ENCODE measurements at places on chromosomes 12 and 14.
A peak's percentile ranks its signal among the peaks of the same experiment; 100 is the strongest.

DNA sequence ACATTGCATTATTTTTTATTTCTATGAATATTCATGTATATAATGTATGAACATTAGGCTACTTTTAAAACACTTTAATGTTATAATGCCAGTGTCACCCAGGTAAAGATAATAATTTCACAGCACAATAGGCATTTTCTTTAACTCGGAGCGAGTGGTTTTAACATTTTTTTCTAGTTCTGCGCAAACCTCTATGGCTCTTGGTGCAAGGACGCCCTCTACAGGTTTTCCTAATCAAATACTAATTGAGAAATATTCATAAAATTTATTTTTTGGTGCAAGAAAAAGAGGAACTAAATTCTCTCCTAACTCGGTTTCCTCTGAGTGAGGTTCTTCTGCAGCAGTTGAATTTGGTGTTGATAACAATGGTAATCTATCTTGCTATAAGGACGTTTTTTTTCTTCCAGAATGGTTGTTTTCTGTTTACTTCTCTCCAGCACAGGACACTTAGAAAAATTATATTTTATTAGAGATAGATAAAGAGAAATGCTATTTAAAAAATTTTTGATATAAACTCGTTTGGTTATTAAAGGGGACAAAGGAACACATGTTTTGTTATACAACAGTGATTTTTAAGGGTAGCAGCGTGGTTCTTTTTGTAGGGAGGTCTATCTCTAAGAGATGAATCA is 2.4 kb upstream of the WIF1 start:
- peak; percentile 36 for DNase-seq

DNA sequence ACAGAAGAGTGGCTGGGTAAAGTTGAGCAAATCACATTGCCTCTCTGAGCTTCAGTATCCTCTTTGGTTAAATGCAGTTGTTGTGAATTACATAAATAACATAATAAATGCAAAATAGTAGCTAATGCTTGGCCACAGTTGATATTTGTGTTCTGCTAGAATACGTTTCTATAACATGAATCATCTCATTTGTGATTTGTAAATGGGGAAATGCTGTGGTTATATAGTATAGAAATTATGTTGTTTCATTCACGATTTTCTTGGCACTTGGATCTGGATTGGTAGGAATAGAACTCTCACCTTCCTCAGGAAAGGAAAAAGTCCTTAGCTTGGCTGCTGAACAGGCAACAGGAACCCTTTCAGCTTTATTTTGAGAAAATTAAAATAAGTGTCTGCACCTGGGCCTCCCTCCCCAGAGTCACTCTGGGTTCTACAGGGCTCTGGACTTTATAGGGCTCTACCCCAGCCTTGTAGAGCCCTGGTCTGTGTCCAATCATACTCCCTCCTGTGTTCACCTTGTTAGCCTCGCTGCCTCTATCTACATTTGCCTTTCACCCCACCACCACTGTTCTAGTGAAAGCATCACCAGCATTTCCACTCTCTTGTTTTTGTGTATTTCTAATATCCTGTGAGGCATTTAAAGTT is 107.7 kb upstream of the BCAT1 start:
- no peak for DNase-seq

DNA sequence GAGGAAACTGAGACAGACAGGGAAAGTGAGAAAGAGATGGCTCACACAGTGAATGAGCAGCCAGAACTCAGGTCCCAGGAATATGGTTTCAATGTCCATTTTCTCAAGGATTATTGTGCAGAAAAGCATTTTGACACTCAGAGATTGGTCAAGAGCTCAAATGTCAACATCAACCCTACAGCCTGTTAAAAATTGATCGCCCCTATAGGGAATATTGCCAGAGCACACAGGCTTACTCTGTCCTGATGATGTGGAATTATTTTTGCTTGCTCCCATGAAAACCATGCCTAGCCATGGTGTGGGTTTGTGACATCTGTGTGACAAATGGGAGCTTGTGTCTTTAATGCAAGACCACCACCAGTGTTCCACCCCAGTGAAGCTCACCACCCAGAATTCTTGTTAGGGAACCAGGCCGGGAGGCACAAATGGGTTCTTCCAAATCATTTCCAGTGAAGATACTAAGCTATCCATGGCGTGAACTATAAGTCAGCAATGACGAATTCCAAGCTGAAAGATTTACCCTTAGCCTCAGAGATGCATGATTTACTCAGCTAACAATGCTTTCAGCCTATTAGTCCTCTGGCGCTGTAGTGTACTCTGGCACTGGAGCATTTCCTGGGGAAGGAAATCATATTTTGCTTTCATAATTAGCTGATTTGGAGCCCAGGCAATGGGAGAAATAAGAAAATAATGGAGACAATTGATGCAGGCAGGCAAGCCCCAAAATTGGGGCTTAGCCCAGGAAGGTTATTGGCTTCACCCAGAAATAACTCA is 1188.2 kb upstream of the TMEM132C start:
- no peak for DNase-seq

- peak; percentile 22 for DNase-seq
These were observed 13.6 kb downstream of the FAM222A start for GRCh38 chr12:109727039-109727723.

GRCh38 chr14:21941885-21942284 is 268.3 kb upstream of the OR4E1 start:
- DNase-seq = no peak

DNA sequence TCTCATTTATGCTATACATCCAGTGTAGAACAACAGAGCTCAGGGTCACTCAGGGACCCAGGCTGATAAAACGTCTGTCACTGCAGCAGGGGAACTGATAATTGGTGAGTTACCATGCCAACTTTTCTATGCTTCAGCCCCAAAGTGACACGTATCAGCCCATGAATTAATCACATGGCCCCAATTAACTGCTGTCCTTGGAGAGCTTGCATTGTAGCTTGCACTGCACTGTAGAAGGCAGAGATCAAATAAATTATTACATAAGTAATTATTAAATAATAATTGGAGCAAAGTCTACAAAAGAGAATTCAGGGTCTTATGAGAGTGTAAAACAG is 144.6 kb downstream of the SUDS3 start:
- no peak for DNase-seq

- DNase-seq = no peak
These were observed 42.6 kb upstream of the MED13L start for GRCh38 chr12:116319898-116320621.

GRCh38 chr14:102095871-102096568 is 9.2 kb upstream of the HSP90AA1 start:
- no peak for DNase-seq

DNA sequence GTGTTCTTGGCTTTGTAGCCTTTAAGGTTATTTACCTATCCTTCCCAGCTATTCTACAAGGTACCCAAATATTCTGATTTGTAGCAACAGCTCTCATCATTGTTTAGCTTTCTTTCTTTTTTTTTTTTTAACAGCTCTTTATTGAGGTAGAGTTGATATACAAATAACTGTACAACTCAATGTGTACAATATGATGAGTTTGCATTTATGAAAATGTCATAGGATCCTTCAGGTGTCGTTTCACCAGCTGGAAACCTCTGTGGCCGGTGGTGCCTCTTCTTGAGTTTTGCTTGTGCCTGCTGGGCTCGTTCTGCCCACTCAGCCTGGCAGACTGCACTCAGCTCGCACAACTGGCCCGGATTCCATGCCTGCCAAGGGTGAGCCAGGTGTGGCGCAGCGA is 26.9 kb upstream of the TBPL2 start:
- DNase-seq = no peak

DNA sequence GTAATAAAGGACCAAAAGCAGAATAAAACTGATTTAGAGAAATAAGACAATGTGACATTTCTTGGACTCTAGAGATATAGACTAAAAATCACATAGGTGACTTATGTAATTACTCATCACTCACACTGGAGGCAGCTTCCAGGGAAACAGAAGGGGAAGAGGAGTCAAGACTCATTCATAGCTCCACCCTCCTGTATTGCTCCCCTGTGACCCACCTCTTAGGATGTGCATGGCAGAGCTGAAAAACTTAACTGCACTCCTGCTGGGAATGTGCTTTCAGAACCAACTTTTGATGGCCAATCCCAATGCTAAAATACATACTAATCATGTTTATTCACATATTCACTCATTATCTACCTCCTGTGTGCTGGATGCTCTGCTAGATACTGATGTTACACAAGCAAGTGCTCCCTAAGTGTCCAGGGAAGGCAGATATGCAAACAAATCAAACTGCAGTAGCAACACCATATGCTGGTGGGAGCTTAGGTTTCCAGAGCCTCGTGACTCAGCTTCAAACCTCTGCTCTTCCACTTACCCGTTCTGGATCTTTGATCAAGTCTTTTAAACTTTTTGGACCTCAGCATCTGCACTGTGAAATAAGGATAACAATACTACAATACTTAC is 316.1 kb downstream of the GALC start:
- no peak for DNase-seq

- no peak for DNase-seq
These were observed 29.8 kb downstream of the DIO3 start for GRCh38 chr14:101591121-101591520.

GRCh38 chr12:70052931-70053497 is 190.2 kb upstream of the CNOT2 start:
- DNase-seq = no peak

DNA sequence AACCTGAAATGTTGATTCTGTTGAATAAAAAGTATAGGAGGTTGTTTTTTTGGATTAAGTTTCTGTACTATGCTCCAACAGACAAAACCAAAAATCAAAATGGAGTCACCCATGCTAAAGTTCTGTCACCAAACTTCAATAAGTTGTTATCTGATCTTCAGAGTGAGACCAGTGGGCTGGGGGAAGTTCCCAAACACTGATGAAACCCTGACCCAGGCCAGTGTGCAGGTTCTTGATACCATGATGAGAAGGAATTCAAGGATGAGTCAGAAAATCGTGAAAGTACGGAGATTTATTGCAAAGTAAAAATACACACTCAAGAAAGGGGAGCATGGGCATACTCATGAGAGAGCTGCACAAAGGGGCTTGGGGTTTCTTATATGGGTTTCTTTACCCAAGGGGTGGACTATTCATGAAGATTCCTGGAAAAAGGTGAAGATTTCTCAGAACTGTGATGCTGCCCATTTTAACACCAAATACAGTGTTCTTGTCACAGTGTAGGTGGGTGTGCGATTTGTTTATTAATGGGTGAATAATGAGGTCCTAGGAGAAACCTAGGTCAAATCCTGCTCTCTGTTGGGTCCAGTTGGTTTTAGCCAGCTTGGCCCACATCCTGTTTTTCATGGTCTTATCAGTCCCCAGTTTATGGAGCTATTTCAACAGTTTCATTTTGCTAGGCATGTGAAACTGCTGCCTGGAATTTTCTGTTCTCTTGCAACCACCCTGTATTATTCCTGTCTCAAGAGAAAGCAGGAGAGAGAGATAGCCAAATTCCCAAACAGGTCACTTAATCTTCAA is 27.5 kb upstream of the DENND5B start:
- DNase-seq = no peak

- DNase-seq = no peak
These were observed 136.4 kb downstream of the SLC35F4 start for GRCh38 chr14:57729208-57730187.

- DNase-seq = no peak
These were observed 19.4 kb downstream of the ACVRL1 start for GRCh38 chr12:51926718-51927117.

DNA sequence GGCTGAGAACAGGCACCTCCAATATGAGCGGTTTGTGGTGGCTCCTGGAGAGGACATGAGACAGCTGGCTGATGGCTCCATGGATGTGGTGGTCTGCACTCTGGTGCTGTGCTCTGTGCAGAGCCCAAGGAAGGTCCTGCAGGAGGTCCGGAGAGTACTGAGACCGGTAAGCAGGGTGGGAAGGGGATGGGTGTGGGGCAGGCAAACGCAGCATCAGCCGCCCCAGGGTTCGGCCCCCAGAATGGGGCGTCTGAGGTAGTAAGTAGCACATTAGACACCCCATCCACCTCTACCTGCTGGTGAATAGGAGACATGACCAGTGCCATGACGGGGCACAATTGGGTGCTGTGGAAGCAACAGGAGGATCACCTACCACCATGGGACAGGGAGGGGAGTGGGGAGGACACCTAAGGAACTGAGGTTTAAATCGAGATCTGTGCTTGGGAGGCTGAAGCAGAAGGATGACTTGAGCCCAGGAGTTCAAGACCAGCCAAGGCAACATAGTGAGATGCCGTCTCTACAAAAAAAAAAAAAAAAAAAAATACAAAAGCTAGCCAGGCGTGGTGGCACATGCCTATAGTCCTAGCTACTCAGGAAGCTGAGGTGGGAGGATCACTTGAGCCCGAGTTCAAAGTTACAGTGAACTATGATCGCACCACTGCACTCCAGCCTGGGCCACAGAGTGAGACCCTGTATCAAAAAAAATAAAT is 25.5 kb downstream of the ITGA7 start:
- DNase-seq = no peak

DNA sequence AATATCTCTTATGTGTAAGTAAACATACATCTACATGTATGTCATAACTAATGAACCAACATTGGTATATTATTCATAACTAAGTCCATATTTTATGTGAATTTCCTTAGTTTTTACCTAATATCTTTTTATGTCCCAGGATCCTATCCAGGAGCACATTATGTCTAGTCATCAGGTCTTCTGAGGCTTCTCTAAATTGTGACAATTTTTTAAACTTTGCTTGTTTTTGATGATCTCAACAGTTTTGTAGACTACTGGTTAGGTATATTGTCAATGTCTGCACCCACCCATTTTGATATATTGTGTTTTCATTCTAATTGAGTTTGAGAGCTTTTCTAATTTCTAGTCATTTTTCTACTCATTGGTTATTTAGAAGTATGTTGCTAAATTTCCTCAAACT is 288.2 kb upstream of the DIO3 start:
- no peak for DNase-seq

- DNase-seq = no peak
These were observed 27.8 kb downstream of the SMCO2 start for GRCh38 chr12:27474344-27474743.

- DNase-seq = peak; percentile 80
These were observed 173.0 kb downstream of the EMP1 start for GRCh38 chr12:13369474-13370056.
